ENCODE measurements at places on chromosomes 11 and 22.

GRCh38 chr11:45152740-45153595 is 6.5 kb downstream of the PRDM11 start:
- no peak for DNase-seq

- DNase-seq: peak; percentile 71
Observed at GRCh38 chr22:17774206-17774925, at the start of gene BID. Gene BID, minus strand, starts transcription at chr22:17774469. Its CDS starts 24,353 bp downstream, at chr22:17750116.

DNA sequence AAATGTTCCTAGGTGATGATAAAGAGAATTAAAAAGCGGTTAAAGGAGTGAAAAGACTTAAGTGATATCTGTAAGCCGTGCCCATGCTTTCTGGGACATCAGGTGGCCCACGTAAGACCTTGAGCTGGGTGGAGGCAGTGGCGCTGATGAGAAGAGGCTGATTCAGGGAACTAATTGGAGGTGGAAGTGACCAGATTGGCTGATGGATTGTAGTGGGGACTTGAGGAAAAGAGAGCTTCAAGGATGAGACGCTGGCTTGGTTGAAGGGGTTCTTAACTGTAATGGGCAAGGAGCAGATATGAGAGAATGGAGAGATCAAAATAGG is 69.1 kb upstream of the EP300 start:
- DNase-seq: no peak

DNA sequence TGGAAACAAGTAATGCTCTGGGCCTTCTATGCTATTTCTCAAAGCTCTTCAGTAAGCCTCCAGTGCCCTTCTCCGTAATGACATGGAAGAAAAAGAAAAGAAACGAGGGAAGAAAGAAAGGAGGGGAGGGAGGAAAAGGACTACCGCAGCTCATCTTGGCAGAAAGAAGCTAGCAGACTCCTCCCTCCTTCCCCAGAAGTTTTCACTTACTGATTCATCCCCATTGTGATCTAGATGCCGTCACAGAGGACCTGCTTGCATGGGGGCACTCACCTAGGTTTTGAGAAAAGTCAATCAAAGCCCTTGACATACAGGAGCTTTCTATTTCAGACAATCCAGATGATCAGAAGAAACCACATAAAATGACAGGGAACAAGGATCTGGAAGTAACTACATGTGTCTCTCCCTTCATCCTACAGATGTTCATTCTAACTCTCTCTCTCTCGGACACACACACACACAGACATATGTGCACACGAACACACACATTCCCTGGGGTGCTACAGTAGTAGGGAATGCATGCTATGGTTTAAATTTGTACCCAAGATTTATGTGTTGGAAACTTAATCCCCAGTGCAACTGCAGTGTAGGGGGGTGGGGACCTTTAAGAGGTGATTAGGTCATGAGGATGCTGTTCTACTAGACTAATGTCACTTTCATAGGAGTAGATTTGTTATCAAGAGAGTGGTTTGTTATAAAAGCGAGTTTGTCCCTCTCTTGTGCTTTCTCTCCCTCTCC is 37.6 kb upstream of the RCN1 start:
- no peak for DNase-seq

DNA sequence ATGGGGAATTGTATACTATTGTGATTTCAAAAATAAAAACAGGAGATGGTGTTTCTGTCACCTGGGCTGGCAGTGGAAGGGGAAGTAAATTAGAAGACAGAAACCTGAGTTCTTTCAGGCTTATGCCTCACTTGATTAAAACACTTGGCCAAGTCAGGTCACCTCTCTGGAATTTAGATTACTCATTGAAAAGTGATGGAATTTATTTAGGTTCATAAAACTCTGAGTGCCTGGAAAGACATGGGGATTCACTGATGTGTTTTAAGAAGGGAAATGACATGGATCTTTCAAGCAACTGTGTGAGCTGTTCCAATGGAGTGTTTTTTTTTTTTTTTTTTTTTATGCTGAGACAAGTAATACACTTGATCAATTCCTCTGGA is 400.1 kb downstream of the TMEM135 start:
- no peak for DNase-seq

DNA sequence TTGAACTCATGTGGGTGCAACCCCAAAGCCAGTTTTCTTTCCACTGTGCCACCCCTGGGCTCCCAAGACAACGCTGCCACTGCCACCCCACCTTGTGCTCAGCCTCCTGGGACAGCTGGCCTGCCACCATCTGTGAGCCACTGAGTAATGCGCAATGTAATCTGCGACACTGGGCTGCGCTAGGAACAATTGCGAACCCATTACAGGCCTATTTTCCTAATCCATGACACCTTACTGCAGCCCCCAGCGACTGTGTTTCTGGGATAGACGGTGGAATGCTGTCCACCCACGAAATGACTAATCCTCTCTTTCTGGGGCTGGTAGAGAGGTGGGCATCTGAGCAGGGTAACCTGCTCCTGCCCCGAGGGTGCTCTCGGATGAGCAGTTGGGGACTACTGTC is 22.2 kb downstream of the FLRT1 start:
- no peak for DNase-seq

- no peak for DNase-seq
Observed at GRCh38 chr11:70476669-70477068, 78.3 kb downstream of the CTTN start.

GRCh38 chr11:114569801-114570200 is 10.1 kb upstream of the NXPE1 start:
- DNase-seq: no peak

GRCh38 chr22:19590696-19591095 is 66.5 kb upstream of the CLDN5 start:
- no peak for DNase-seq

- DNase-seq: no peak
Observed at GRCh38 chr11:130413405-130414106, 14.9 kb downstream of the ADAMTS8 start.

DNA sequence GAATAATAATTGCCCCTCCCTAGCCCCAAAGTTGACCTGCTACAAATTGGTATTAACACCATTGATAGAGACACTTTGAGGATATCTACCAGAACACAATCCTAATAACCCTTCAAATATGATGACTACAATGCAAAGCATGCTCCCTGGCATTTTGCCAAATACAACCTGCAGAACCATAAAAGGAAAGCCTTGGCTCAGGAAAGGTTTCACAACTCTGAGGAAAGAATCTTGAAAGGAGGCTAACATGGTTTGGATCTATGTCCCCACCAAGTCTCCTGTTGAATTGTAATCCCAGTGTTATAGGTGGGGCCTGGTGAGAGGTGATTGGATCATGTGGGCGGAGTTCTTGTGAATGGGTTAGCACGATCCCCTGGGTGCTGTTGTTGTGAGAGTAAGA is 140.4 kb upstream of the ARHGAP42 start:
- no peak for DNase-seq

- DNase-seq: no peak
Observed at GRCh38 chr11:130209128-130209932, 49.7 kb downstream of the ST14 start.

GRCh38 chr11:6405052-6405667 is 13.7 kb downstream of the APBB1 start:
- no peak for DNase-seq

- DNase-seq: no peak
Observed at GRCh38 chr22:39529487-39529851, 3.1 kb downstream of the RPS19BP1 start.

GRCh38 chr11:103862094-103862801 is 174.2 kb upstream of the DDI1 start:
- DNase-seq: no peak

GRCh38 chr11:6438979-6439571 is 1.7 kb downstream of the HPX start:
- peak; percentile 70 for DNase-seq

DNA sequence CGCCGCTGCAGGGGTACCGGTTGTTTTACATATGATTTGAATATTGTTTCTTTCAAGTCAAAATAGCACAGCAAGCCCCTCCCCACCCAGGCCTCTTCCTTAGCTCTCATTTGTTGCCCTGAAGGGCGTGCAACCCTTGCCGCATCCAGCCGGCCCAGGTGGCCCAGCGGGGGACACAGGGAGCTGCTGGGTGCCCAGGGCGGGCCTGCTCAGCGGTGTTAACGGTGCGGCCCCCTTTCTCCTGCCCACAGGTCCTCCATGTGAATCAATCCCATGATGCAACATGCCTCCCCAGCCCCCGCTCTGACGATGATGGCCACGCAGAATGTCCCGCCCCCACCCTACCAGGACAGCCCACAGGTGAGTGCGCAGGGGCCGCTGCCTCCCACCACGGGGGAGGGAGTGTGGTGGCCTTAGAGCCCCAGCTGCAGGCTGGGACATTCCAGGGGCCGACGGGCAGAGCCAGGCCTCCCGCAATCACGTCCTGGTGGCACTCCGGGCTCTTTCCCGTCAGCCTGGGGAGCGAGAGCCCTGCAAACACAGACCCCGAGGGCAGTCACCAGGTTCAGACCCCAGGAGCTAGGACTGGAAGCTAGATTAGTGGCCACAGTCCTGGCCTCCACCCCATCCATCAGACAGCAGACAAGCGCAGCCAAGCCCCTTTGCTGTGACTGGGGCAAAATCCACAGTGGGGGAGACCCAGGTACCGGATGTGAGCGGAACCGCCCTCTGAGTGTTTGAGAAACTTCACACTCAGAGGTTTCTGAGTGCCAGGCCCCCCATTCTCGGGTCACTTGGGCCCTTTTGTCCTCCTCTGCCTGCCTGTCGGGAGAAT is 144.8 kb downstream of the FEZ1 start:
- no peak for DNase-seq

- peak; percentile 16 for DNase-seq
Observed at GRCh38 chr22:39598017-39598965, 27.7 kb downstream of the CACNA1I start.
